ENCODE measurements at places on chromosomes 16 and 17.
A peak's percentile ranks its signal among the peaks of the same experiment; 100 is the strongest.

GRCh38 chr16:48188449-48189102, 32.8 kb upstream of the ABCC12 start:
- DNase-seq, result peak; percentile 73

GRCh38 chr17:71081666-71082065, 912.3 kb downstream of the KCNJ2 start:
- DNase-seq, result no peak

DNA sequence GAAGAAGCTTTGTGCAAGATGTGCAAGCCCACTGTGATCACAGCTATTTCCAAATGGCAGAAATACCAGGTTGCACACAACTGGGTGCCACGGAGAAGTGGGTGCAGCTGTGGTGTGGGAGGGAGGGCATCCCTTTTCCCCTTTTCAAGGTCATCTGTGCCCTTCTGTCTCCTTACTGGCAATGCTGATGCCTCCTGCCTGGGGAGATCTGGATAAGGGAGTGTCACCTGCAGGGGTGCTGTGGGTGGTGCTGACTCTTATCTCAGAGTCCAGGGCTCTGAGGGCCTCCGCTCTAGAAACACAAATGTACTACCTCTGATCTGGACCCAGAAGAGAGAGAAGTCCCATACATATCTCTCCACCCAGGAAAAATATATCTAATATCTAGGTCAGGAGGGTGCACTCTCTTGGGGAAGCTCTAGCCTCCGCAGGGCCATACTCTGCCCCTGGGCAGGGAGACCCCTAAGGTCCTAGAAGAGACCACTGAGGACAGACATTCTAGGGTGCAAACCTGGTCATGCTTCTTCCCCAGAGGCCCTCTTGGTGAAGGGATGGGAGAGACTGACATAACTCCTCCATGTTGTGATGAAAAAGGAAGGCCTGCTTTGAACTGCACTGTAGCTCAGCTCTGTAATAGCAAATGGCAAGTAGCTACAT, 18.5 kb downstream of the NPRL3 start:
- DNase-seq, result no peak

DNA sequence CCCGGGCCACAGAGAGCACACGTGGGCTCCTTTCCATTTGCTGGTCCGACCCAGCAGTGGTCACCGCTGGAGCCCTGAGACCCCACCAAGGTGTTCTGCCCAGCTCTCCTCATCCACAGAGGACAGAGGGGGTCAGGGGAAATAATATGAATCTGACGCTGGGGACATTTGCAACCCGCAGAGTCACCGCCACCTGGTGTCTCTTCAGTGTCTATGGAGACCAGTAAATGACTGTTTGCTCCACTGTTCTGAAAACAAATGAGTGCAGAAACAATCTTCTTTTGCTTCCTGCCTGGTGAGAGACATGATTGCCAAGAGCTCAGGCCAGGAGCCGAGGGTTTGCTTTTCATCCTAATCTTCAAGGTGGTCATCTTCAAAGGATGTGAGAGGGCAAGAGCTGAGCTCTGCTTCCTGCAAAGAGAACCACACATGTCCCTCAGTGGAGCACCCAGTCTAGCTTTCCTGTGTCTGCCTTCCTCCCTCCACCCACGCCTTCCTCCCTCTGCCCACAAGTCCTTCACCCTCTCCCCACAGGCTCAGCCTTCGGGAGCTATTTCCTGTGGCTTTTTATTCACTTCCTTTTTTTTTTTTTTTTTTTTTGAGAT, 14.7 kb upstream of the KLHDC4 start:
- peak; percentile 86 for DNase-seq

DNA sequence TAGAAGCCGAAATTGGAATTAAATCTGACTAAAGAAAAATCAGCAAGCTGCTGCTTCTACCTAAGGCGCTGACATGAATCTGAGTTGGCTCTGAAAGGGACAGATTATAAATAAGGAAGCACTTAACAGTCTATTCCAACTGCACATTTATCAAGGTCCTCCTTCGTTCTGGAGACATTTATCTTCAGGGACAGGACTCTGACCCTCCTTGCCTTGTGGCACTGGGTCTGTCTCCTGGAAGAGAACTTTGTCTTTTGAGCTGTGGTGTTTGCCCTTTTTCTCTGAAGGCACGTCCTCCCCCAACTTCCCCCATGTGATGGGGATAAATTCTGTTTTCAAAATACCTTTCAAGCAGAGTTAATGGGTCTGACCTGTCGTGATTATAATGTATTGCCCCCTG, 47.0 kb upstream of the MARCHF10 start:
- no peak for DNase-seq

GRCh38 chr17:41717408-41718286, 5.5 kb downstream of the GAST start:
- DNase-seq, result no peak

DNA sequence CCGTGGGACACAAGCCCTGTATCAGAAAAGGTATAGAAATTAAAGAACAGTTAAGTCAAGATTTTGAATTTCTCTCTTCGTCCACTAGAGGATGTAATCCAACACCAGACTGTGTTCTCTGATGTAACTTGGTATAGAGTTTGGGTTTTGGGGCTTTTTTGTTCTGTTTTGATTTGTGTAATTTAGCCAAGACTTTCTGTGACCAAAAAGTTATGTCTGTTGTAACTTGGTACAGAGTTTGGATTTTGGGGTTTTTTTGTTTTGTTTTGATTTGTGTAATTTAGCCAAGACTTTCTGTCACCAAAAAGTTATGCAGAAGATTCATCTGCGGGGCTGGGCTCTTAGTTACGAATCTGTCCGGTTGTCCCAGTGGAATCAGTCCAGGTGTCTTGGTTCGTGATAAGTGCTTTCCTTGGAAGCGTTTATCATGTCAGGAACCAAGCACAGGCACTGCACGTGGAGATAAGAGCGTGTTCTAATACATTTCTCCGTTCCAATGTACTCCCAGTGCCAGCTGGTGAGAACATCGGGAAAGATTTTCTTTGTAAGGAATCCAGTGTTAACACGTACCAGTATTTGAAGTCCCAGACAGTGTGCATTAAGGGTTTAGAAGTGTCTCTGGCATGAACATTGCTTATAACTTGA, 44.1 kb upstream of the SEC14L1 start:
- DNase-seq, result no peak

- no peak for DNase-seq
Measured at GRCh38 chr17:61452301-61453290, at the start of gene TBX4. TBX4 (plus strand) TSS chr17:61452422; CDS start chr17:61456491, 4,069 bp downstream.

DNA sequence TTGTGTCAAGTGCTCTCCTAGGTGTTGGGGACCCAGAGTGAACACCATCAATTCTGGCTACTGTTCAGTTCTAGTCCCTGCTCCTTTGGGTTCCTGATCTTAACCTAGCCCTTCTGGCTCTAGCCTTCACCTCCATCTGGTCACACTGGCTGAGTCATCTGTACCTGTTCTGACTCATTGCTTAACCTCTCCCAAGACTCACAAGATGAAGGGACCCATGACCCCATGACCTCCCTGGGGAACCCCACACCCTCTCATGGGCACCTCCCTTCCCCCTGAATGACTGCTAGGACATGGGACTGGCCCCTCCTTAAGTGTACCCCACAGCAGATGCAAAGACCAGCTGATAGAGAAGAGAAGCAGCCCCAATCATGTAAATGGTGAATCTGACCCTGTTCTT, 345.8 kb upstream of the CDH5 start:
- no peak for DNase-seq

- no peak for DNase-seq
Measured at GRCh38 chr17:67818110-67819002, 6.9 kb upstream of the BPTF start.

GRCh38 chr17:3886776-3887175, 6.1 kb downstream of the CAMKK1 start:
- no peak for DNase-seq

DNA sequence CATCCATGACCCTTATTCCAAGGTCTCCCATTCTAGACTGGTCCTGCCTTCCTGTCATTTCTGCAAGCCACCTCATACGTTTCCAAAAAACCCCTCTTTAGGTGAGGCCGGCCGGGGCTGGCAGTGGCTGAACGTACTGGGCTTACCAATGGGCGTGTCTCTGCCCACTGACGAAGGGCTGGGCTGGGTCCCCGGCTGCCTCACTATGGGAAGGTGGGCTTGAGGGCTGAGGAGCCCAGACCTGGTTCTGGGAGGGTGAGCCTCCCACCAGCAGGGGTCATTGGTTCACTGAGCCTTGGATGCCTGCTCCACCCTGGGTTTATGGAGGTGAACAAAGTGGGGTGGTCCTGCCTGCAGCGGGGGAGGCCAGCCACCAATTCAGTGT, 19.9 kb downstream of the KDM8 start:
- DNase-seq, result no peak

GRCh38 chr17:59165933-59166342, 10.4 kb downstream of the PRR11 start:
- no peak for DNase-seq

DNA sequence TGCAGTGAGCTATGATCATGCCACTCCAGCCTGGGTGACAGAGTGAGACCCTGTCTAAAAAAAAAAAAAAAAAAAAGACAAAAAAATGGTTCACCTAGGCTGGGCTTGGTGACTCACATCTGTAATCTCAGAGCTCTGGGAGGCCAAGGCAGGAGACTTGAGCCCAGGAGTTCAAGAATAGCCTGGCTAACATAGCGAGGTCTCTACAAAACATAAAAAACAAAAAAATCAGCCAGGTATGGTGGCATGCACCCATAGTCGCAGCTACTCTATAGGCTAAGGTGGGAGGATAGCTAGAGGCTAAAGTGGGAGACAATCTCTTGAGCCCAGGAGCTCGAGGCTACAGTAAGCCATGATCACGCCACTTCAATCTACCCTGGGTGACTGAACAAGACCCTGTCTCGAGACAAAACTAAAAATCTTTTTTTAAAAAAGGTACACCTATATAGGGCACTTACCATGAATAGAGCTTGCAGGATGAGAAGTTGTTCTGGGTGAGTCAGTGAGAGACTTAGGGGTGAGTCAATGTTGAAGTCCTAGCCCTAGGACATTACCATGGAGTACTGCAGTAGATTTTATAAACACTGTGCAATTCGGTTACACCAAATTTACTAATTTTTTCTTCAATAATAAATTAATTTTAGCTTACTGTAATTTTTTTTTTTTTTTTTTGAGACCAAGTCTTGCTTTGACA, 19.0 kb downstream of the USP32 start:
- no peak for DNase-seq

- no peak for DNase-seq
Measured at GRCh38 chr17:28675980-28676379, 14.0 kb downstream of the SUPT6H start.

- DNase-seq, result no peak
Measured at GRCh38 chr16:50428116-50428515, 59.3 kb upstream of the BRD7 start.

GRCh38 chr16:81866820-81867440, 87.8 kb downstream of the PLCG2 start:
- DNase-seq, result no peak

GRCh38 chr16:65660390-65660789, 538.5 kb upstream of the CDH11 start:
- no peak for DNase-seq

DNA sequence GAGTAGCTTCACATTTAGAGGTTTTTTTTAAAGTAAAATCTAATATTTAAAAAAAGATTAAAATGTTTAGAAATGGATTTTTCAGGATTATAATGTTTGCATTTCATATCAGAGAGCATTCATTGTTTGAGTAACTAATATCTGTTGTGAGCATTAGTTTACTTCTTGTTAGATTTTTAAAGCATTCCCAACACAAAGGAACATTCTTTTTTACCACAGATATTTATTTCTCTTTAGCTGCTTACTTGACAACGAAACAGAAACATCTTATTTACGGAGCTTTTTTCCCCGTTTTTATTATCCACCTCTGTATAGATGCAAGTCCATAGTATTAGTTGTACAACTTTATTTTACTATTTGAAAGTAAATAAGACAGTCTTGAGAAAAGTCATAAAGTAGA, 53.0 kb downstream of the NFAT5 start:
- no peak for DNase-seq

GRCh38 chr16:89575247-89576152, at the start of gene CPNE7:
CPNE7 (plus strand) TSS chr16:89575758; CDS start chr16:89575898, 140 bp downstream.
- no peak for DNase-seq

DNA sequence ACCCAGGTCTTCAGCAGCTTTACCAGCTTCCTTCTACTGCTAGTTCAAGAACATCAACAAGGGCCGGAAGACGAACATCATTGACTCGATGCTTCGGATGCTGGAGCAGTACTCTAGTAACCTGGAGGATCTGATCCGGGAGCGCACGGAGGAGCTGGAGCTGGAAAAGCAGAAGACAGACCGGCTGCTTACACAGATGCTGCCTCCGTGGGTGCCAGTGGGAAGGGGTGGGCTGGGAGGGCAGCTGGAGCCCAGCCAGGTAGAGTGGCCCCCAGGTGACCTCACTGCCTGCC, 12.1 kb downstream of the GUCY2D start:
- DNase-seq, result no peak

DNA sequence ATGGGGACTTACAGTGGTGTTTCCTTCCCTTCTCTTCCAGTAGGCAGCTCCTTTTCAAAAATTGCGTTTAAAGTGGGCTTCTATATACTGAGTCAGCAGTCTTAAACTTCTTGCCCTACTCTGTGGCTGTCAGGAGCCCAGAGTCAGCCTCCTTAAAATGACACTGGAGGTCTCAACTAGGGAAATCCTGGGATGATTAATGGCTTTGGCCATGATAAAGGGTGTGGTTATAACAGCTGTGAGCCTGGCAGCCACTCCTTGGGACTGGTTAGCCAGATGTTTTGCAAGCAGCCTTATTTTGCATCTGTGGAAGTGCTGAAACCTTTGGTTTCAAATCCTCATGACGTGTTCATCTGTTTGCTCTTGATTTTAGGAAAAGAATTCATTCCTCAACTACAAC, 25.0 kb downstream of the TAC4 start:
- DNase-seq, result no peak

GRCh38 chr16:48597563-48598387, 12.2 kb downstream of the N4BP1 start:
- no peak for DNase-seq

DNA sequence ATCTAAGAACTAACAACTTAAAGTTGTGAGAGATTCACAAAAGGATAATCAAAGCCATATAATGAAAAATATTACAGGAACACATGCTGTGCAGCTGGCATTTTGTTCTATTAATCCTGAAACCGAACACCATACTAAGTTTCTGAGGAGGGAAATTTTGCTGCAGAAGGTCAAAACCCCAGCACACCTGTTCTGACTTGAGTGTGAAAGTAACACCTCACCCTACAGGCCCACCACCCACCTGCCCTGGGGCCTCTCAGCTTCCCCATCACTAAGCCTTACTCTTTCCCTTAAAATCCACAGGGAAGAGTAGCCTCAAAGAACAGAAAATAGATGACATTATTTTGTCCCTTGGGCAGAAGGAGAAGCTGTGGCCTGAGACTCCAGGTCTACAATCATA, 44.8 kb downstream of the STAT5A start:
- DNase-seq, result no peak

DNA sequence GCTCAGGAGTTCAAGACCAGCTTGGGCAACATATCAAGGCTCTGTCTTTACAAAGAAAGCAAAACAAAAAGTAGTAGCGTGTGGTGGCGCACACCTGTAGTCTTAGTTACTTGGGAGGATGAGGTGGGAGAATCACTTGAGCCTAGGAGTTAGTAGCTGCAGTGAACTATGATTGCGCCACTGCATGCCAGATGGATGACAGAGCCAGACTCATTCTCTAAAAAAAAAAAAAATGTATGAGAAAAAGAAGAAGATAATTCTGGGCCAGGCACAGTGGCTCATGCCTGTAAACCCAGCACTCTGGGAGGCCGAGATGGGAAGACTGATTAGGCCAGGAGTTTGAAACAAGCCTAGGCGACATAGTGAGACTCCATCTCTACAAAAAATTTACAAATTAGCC, 28.5 kb downstream of the STAT5B start:
- no peak for DNase-seq

GRCh38 chr16:88764913-88765349, 20.1 kb downstream of the PIEZO1 start:
- DNase-seq, result no peak

- no peak for DNase-seq
Measured at GRCh38 chr17:49005140-49005539, 8.0 kb downstream of the IGF2BP1 start.
